ENCODE measurements at places on chromosomes 1 and 21.

GRCh38 chr1:21520899-21521716, 11.9 kb downstream of the ALPL start:
- DNase-seq = no peak

DNA sequence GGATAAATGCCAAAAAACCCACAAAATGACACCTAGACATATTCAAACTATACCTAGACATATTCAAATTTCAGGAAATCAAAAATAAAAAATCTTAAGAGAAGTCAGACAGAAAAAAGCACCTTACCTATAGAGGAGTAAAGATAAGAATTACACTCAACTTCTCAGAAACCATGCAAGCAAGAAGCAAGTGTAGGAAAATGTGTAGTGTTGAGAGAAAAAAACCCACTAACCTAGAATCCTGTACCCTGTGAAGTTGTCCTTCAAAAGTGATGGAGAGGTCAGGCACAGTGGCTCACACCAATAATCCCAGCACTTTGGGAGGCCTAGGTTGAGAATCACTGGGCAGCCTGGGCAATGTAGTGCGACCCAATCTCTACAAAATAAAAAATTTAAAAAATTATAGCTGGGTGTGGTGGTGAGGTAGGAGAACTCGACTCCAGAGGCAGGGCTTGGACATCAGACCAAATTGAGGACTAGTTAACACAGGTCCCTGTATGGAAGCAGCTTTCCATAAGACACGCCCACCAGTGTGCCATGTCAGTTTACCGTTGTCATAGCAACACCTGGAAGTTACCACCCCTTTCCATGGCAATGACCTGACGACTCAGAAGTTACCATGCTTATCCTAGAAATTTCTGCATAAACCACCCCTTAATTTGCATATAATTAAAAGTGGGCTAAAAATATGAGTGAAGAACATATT, 20.7 kb downstream of the PDIK1L start:
- no peak for DNase-seq

GRCh38 chr1:105243411-105243810, 1493.7 kb downstream of the AMY1C start:
- no peak for DNase-seq

DNA sequence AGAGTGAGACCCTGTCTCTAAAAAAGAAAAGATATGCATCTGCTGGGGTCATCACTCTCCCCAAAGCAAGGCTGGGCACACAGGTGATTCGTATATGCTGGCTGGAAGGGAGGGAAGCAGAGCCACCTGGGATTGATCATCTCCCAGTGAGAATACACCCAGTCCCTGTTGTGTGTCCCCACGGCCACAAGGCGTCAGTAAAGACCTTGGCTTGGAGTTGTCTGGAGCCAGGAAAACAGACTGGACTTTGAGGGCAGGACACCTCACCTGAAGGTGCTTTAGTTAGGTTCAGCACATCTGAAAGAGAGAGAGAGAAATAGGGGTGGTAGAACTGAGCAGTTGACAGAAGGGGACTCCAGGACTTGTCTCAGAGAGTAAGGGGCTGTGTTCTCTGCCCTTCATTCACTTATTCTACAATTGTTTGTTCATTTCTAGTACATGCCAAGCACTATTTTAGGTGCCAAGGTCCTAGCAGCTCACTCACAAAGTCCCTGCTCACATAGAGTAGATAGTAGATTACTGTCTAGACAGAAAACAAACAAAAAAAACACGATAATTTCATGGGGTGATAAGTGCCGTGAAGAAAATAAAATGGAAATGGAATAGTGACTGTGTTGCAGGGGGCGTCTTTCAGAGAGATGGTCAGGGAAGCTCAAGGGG, 13.5 kb downstream of the CITED4 start:
- no peak for DNase-seq

DNA sequence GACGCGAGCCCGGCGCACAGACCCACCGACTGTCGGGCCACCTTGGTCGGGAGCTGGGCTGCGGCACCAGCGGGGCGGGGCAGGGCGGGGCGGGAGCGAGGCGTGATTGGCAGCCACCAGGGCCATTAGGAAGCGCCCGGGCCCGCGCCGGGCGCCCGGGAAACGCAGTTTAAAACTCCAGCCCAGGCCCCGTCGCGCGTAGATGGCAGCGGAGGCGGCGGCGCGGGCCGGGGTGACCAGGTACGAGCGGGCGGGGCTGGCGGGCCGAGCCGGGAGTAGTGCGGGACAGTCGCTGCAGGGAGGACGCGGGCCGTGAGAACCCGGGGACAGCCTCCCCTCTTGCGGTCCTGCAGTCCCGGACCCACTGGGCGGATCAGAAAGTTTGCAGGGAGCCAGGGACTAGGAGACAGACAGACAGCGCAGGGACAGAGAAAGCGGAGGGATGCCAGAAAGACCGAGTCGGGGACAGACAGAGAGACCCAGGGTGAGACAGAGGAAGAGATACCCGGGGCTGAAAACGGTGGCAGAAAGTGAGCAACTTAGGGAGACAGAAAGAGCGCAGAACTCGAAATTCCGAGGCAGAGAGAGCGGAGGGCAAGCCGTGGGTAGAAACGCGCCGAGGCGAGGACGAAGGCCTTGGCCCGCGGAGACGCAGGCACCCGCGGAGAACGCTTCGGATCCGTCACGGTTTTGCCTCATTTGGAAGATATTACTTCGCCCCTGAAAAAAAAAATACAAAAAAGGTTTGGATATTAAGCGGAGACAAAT, at the start of gene DMBX1:
DMBX1 (plus strand) TSS at position 199 of the 768 bp plus-strand sequence. CDS start 17,175 bp downstream, outside the sequence.
- DNase-seq = no peak

- DNase-seq = no peak
Observed at GRCh38 chr1:223245411-223245810, 102.4 kb upstream of the TLR5 start.

DNA sequence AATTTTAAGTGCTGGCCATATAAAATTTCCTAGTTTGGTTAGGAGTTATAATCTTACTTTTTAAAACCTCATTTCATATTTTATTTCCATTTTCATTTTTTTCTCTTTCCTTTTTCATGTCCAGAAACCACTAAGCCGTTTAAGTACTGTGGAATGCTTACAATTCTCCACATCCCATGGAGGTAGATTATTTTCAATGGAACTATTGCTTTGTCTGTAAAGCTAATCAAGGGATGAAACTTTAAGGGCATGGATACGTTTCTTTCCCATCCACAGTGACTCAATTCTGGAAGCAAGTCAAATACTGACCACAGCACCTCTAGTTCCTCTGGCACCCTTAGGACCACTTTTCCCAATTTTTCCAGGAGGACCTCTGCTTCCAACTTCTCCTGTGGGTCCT, 139.1 kb upstream of the ZNHIT6 start:
- DNase-seq = no peak

GRCh38 chr1:36306210-36306901, at the start of gene SH3D21:
Gene SH3D21, plus strand, starts transcription at chr1:36306368. Its CDS starts 53 bp downstream, at chr1:36306421.
- no peak for DNase-seq

GRCh38 chr1:206606867-206607266, 5.4 kb downstream of the EIF2D start:
- DNase-seq = no peak

GRCh38 chr1:110285316-110285715, 53.9 kb upstream of the RBM15 start:
- no peak for DNase-seq

DNA sequence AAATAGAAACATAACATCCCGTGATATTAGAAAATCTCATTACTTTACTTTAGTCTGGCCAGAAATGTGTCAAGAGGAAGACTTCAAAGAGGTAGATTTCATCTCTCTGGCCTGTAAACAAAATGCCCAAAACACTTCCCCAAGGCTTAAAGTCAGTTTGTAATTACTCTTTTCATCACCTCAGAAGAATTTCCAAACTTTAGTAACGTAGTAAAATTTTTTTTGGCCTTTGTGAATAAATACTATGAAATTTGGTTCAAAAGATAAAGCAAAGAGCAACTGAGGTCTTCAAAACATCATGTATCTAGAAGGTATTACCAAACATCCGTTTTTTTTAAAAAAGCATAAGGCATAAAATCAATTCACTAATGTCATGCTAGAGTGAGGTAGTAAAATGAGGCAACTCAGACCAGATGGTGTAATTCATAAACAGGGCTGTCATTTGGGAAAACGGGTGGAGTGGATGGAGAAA, 51.4 kb downstream of the LEPR start:
- DNase-seq = no peak

- DNase-seq = no peak
Observed at GRCh38 chr1:113768916-113769600, 9.8 kb upstream of the PHTF1 start.

DNA sequence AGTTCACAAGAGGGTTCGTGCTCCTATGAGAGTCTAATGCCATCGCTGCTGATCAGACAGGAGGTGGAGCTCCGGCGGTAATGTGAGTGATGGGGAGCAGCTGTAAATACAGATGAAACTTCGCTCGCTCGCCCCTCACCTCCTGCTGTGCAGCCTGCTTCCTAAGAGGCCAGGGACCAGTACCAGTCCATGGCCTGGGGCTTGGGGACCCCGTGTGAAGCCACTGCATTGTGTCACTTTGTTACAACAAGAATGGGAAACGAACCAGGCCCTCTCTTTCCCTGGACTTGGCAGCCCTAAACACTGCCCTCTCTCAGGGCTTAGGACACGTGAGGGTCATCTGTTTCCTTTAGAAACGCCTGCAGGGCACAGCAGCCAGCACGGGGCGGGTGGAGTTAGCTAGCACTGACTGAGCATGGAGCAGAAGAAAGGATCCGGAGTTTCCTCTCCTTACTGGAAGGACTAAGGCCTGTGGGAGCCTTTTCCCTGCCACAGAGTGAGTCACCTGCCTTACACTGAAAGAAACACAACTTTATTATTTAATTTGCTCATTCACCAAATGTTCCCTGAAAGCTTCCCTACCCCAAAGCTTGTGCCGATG, 185.2 kb upstream of the TMEM51 start:
- no peak for DNase-seq

DNA sequence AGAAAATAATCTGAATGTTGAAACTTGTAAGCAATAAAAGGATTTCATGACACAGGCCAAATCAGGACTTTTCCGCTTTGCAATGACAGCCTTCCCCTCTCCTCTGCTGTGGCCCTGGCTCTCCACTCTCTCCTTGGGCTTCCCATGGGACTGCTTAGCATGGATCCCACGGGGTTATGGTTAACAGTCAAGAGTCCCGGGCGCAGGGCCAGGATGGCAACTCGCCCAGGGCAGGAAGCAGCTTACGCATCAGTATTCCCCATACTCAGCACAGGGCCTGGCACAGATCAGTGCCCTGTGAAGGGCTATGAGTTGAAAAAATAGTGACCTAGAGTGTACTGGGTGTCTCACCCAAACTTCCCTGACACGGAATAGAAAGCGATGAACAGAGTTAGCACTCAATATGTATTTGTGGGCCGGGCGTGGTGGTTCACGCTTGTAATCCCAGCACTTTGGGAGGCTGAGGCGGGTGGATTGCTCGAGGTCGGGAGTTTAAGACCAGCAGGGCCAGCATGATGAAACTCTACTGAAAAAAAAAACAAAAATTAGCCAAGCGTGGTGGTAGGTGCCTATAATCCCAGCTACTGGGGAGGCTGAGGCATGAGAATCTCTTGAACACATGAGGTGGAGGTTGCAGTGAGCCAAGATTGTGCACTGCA, 29.1 kb upstream of the GRHL3 start:
- no peak for DNase-seq

DNA sequence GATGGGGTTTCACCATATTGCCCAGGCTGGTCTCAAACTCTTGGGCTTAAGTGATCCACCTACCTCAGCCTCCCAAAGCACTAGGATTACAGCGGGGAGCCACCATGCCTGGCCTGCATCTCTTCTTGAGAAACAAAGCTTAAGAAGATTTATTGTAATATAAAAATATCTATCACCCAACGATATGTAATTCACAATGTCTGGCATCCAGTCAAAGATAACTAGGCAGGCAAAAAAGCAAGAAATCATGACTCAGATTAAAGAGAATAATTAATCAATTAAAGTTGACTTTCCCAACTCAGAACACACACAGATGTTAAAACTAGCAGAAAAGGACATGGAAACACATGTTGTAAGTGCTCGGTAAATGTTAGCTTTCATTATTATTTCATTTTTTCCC, 26.5 kb upstream of the POU2F1 start:
- DNase-seq = no peak

DNA sequence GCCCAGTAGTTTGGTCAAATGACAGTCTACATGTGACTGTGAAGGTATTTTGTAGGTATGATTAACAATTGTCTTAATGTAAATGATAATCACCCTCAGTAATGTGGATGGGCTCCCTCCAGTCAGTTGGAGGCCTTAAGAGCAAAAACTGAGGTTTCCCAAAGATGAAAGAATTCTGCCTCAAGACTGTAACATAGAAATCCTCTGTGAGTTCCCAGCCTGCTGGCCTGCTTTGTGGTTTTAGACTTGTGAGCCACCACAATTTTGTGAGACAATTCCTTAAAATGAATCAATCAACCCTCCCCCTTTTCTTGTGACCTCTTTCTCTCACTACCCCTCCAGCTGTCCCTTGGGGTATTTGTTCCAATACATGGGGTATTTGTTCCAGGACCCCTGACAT, 226.4 kb upstream of the DPYD start:
- no peak for DNase-seq

DNA sequence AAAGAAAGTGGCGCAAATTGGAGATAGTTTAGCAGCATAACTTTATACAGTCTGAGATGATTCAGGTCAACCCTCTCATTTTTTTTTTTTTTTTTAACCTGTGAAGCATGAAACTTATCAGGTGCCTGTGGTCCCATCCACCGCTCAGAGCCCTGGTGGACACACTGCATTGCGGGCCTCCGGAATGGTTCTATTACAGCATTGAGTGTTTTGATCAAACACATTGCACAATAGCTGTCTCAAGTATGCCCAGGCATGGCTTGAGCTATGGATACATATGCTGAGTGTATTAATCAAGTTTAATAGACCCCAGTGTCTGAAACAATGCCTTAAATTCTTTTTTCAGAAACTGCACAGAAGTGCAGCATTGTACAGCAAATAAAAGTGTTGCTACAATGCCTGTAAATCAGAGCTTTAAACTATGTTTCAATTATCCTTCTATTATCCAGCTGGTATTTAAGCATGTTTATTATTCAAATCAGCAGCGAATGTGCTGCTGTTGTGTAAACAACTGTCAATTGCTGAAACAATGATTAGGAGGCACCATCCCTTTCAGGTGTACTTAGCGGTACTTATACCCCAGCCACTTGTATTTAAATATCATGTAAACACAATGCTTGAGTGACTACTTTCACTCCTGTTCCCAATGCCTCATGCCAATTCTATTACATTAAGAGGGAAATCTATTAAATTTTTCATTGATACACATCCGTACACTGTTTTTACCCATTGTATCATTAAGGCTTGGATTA, 456.6 kb downstream of the RPS6KC1 start:
- DNase-seq = no peak

DNA sequence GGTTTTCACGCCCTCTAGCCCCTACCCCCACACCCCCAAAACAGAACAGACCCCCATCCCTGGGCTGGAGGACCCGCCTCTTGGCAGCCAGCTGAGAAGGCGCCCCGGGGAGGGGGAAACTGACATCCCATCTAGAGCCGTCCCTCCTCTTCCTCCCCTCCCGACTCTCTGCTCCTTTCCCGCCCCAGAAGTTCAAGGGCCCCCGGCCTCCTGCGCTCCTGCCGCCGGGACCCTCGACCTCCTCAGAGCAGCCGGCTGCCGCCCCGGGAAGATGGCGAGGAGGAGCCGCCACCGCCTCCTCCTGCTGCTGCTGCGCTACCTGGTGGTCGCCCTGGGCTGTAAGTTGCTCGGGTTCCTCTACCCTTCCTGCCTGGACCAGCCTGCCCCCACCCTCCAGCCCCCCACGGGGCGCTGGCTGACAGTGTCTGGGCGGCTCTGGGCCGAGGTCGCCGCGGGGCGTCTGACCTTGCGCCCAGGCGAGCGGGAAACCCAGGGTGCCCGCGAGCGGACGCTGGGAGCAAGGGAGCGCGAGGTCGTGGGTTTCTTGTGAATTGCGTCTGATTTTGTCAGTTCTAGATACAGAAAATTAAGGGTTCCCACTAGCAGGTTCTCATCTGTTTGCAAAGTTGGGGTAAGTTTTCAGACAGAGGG, 618 bp downstream of the JAM2 start:
- DNase-seq = no peak

Measured in stimulated activated CD4-positive, alpha-beta T cell treated with anti-CD3 and anti-CD28 coated beads, TNF-alpha, amount 100 ng/mL, for 48 hours (primary cell).